Stimulated activated CD8-positive, alpha-beta memory T cell treated with anti-CD3 and anti-CD28 coated beads, Interleukin-15, amount 100 ng/mL, for 1 hour (primary cell): ENCODE measurements at places on chromosomes 2 and 18.

GRCh38 chr2:21356857-21357255 lies 233.1 kb downstream of the TDRD15 start:
- no peak for DNase-seq

GRCh38 chr2:102295566-102295965 lies 15.8 kb upstream of the IL1RL1 start:
- DNase-seq: no peak

GRCh38 chr2:222915092-222915957 lies 54.5 kb downstream of the ACSL3 start:
- no peak for DNase-seq

DNA sequence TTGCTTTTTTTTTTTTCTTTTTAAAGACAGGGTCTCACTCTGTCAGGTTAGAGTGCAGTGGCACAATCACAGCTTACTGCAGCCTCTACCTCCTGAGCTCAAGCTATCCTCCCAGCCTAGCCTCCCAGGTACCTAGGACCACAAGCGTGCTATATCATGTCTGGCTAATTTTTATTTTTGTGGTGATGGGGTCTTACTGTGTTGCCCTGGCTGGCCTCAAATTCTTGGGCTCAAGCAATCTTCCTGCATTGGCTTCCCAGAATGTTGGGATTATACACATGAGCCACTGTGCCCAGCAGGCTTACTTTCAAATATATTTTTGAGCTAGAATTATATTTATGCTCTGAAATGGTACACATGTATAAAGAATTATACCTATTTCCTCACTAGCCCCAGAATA lies 53.4 kb upstream of the GAREM2 start:
- DNase-seq: no peak

DNA sequence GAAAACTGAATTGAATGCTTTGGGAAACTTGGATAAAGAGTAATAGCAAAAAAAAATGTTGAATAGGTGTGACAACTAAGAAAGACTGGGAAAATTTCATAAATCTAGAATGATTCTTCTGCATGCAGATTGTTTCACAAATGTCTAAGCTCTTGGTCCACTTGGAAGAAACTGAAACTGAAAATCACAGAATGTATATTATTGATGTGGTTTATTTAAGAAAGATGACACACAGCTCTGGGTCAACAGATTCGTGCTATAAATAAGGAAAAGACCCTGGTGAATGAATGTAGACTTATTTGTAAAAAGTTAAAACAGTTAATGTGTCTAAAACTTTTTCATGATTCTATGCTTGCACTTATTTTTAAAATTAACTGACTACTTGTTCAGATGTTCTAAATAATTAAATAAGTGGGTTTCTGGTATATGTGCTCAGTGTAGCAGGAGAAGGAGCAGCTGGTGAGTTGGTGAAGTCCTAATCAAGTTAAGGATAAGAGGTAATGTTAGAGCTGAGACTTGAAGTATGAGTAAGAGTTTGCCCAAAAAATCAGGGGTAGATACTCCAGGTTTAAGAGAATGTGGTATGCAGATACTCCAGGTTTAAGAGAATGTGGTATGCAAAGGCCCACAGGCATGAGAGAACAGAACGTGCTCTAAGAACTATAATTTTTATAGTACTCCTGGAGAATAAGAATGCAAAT lies 24.5 kb downstream of the UGP2 start:
- DNase-seq: no peak

- DNase-seq: no peak
These were observed 17.3 kb downstream of the PCARE start for GRCh38 chr2:29057006-29057405.

GRCh38 chr18:362311-363290 lies 94.8 kb upstream of the THOC1 start:
- DNase-seq: no peak

DNA sequence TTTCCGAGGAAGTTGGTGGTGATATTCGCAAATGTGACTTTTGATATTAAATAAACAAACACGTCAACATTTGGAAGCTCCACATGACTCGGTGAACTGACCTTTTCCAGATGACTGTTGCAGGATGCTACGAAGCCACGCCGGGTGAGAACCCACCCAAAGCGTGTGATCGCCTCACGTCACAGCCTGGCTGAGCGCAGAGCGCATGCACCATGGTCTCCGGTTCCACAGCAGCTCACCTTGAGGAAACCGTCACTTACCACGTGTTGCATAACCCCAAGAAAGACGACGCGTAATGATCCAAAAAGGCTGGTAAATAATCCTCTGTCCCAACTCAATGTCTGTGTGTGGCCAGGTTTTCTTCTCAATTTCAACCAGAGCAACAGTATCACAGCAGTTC lies 64.5 kb upstream of the CTDP1 start:
- DNase-seq: no peak

DNA sequence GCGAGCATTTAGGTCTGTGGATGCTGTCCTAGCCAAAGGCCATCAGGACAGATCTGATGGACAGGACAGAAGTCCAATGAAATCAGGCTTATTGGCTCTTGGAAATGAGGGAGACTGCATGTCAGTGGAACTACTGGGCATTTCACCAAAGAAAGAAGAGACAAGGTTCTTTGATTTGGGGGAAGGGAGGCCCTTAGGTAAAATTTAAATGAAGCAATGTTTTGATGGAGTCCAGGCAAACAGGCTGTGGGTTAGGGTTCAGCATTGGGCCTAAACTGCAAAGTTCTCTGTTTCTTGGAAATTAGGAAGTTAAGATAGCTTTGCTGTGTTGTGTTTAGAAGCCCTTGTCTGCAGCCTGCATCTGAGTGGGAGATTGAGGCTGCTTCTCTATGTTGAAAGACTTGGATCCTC lies 31.6 kb upstream of the RNF149 start:
- DNase-seq: no peak

GRCh38 chr2:176560296-176560695 lies 291.1 kb downstream of the MTX2 start:
- DNase-seq: no peak

DNA sequence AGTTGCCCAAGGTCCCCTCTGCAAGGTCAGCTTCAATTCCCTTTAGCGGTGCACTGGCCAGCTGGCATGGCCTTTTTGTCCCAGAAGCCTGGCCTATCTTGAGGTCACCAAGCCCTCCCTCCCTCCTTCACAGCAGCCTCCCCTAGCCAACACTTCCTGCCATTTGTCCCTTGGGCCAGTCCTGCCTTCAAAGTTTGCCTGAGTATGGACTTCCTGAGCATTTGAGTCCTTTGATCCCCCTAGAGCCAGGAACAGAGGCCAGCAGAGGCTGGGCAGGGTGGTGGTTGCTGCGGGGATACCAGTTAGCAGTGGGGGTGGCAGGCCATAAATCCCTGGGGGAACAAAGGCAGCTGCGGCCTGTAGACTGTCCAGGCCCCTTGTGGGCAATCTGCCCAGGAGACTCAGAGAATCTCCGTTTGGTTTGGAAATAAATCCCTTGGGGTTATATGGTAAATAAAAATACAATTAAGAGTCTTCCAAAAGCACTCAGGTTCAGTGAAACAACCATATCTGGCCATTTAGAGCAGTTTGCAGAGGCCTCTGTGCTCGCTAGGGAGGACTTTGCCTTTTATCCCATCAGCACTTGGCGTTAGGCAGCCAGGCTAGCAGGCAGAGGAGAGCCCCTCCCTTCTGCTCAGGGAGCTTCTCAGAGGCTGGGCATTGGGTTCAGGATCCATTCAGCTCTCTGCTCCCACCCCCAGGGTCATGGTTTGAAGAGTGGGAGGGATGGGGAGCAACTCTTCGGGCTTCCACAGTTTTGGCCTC lies 3.1 kb upstream of the HES6 start:
- DNase-seq: no peak

DNA sequence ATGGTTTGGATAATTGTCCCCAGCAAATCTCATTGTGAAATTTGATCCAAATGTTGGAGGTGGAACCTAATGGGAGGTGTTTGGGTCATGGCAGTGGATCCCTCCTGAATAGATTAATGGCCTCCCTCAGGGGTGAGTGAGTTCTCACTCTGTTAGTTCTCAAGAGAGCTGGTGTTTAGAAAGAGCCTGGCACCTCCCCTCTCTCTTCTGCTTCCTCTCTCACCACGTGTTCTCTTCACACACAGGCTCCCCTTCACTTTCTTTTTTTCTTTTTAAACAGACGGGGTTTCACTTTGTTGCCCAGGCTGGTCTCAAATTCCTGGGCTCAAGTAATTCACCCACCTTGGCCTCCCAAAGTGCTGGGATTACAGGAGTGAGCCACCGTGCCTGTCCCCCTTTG lies 111.6 kb upstream of the LTBP1 start:
- no peak for DNase-seq

DNA sequence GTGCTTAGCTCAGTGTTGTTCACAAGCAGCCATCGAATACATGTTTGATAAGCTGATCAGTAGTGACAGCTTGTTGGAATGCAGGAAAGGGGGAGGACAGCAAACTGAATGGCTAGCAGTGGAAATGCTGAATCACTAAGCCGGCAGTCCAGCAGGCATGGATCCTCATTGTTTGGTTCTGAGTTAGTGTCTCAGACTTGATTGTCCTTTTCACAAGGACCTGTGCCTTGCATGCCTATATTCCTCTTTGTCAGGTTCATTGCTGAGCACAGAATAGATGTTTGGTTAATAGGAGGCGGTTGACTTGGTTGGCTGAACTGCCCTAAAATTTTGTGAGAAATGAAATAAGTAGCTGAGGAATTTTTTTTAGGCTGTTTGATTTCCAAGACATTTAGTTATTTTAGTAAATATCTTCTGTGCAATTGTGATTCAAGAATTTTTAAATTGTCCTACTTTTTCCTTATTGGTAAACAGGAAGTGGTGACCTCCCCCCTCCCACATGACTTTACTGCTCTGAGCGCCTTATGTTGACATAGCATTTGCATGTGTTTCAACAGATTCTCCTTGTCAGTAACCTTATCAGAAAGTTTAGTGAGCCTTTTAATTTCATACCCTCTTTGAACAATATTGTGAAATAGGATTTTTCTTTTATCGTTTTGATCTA lies 21.4 kb upstream of the STON1 start:
- no peak for DNase-seq

- DNase-seq: no peak
These were observed 31.0 kb downstream of the RALB start for GRCh38 chr2:120283649-120284048.

DNA sequence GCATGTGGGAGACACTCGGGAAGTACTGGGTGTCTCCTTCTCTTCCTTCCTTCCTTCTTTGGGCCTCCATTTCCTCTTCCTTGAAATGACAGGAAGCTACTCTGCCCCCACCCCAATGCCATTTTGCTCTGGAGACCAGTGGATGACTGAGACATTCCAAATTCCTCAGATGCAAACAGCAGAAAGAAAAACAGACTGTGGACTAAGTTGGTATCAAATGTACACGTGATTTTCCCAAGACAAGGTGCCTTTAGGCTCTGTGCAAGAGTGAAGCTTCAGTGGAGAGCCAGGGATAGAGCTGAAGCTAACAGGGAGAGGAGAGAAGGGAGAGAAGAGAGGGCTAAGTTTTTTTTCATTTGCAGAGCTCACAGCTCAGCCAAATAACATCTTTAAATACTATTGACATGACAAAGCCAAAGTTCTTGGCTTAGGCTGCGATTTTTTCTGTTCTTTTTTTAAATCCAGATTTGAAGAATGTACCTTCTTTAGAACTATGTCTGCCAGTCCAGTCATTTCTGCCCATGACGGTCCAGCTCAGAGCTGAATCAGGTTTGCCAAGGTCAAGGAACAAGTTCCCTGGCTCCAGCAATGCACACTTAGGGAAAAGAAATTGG lies 84.5 kb upstream of the LCLAT1 start:
- DNase-seq: no peak

GRCh38 chr2:105768961-105769452 lies 24.3 kb downstream of the NCK2 start:
- DNase-seq: no peak

GRCh38 chr2:200619279-200619678 lies 33.5 kb downstream of the AOX1 start:
- DNase-seq: no peak

- peak; percentile 29 for DNase-seq
These were observed 31.8 kb upstream of the INPP4A start for GRCh38 chr2:98412751-98413458.

- DNase-seq: no peak
These were observed 402.0 kb downstream of the ALK start for GRCh38 chr2:29519338-29519925.

DNA sequence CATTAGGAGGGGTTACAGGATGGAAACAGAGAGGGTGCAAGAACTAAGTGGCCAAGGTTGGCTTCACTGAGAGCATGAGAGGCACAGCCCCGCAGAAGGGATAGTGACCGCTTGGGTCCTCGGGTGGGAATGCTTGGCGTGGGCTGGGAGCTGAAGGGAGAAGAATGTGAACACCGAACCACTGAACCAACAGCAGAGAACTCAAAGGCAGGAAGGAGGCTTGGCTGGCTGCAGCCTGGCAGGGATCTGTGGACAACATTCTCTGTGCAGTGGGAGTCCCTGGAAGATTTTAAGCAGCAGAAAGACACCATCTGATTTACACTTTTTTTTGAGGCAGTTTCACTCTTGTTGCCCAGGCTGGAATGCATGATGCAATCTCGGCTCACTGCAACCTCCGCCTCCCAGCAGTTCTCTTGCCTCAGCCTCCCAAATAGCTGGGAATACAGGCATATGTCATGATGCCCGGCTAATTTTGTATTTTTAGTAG lies 33.9 kb downstream of the SOWAHC start:
- no peak for DNase-seq

GRCh38 chr18:75089748-75090327 lies 119.1 kb downstream of the PTGR3 start:
- DNase-seq: no peak

DNA sequence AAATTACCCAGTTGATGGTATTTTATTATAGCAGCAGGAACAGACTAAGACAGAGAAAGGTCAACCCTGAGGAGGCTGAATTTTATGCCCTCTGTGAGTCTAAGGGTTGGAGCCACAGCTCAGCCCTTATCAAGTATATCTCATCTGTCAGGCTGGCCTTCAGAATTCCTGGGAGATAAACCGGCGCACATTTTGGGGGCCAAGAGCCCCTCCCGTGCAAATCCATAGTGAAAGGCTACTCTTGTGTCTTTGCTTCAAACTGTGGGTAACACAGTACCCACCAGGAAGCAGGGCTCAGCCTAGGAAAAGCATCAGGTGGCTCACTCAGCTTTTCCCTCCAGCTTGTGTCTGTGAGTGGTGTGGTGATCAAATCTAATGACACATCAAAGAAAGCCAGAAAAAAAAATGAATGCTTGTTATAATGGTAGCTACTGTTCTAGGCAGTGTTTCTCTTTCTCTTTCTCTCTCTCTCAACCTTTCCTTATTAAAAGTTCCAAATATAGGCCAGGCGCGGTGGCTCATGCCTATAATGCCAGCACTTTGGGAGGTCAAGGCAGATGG lies 25.0 kb upstream of the ASXL2 start:
- DNase-seq: no peak

DNA sequence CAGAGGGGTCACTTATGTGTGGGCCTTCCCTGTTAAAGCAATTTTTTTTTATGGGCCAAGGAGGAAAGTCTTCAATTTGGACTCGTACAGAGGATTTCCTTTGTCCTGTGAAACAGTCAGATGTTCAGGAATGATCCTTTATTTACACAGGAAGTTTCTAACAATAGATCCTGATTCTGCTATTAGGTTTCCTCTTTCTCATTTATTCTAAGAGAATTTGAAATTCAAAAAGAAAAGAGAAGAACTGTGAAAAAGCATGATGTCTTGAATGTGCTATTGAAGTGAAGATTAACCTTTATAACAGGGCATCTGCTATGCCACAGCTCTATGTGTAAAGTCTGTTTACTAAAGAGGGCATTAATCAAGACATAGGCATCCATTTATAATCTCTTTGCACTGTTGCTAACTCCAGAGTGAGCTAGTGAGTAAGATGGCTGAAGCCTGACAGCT lies 105.3 kb upstream of the FAM98A start:
- no peak for DNase-seq

- no peak for DNase-seq
These were observed 43.0 kb upstream of the ZNF804A start for GRCh38 chr2:184555352-184555751.
